ENCODE measurements at places on chromosomes 6 and 20.

- no peak for DNase-seq
These were observed 48.0 kb upstream of the FOXQ1 start for GRCh38 chr6:1263850-1264377.

DNA sequence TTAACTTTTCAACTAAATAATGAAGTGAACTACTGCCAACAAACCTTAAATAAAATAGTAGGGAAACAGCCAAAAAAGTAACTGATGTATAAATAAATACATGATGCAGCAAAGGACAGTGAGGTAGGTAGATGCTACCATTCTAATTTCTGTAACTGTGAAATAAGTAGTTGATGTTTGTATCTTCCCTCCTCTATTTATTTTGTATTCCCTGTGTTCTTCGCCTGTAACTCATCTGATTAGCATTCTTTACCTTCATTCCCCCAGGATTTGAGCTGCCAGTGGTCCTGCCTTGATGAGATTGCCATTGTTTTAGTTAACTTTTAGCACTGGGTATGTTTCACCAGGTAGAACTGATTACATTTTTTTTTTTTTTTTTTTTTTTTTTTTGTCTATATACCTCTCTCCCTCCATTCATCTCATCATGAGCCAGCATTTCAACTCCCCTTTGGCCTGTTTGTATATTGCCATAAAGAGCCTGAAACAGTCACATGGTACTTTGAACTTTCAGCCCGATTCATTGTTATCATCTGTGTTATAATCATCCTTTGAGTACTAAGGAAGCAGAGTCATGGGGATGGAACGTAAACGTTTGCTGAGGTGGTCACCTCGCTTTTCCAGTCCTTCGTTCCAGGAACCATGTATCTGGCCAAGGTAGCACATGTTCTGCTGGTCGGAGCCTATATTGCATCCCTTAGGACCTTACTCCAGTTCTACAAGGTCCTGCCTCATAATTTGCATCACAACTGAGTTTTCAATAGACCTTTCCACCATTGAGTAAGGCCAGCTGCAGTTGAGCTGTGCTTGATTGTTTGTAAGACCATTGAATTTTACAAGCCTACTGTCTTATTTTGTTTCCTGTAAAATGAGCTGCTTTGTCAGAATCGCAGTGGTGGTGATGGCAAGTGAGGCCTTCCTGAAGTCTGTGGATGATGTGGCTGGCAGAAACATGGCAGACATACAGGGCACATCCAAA is 107.6 kb downstream of the JAG1 start:
- DNase-seq, result no peak

GRCh38 chr6:139640921-139641320 is 266.5 kb upstream of the CITED2 start:
- DNase-seq, result no peak

DNA sequence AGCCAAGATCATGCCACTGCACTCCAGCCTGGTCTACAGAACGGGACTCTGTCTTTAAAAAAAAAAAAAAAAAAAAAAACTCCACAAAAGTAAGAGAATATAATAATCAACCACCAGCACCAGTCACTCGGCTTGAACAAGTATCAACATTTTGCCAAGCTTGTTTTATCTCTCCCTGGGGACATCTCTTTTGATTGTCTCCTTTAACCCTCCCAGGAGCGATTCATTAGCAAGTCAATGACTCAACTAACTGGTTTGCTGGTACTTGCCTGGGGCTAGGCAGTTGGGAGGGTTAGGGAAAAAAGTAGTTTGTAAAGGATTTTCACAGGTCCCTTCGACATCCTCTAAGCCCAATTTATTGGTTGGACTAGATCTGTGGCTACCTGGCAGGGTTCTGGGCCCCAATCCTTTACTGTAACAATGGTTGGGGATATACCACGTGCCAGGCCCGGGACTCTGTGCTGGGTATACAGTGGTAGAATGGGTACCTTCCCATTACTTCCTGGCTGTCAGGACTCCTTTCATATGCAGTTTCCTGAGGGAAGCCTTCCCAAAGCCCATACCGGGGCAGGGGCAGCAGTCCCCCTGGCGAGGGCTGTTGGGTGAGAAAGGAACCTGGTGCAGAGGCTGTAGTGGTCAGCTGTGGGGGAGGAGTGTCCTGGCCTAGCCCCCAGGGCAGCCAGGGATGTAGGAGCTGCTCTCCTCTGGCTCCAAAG is 12.2 kb downstream of the TGIF2 start:
- DNase-seq, result no peak

- no peak for DNase-seq
These were observed 277.2 kb upstream of the NT5E start for GRCh38 chr6:85172705-85173104.
